Activated gamma-delta T cell treated with Interleukin-2 at 50 U/mL for 16 hours (primary cell): ENCODE measurements at places on chromosomes 13 and 19.

- no peak for DNase-seq
Observed at GRCh38 chr19:10291554-10292205, 1.9 kb downstream of the ICAM5 start.

DNA sequence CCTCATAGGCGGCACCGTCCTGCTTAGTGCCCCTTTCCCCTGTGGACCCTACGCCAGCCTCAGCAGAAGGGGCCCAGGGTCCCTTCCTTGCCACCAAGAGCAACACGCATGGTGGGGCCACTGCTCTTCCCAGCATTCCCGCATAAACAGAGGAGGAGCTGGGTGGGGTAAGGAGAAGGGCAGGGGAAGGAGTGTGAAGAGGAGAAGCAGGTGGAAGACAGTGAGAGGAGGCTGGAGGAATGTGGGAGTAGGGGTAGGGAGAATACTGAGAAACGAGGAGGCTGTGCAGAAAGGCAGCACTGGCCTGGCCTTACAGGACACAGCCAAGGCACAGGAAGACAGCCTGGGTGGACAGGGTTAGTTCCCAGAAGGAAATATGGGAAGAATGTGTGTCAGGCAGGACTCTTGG is 43.9 kb downstream of the ZNF331 start:
- no peak for DNase-seq

DNA sequence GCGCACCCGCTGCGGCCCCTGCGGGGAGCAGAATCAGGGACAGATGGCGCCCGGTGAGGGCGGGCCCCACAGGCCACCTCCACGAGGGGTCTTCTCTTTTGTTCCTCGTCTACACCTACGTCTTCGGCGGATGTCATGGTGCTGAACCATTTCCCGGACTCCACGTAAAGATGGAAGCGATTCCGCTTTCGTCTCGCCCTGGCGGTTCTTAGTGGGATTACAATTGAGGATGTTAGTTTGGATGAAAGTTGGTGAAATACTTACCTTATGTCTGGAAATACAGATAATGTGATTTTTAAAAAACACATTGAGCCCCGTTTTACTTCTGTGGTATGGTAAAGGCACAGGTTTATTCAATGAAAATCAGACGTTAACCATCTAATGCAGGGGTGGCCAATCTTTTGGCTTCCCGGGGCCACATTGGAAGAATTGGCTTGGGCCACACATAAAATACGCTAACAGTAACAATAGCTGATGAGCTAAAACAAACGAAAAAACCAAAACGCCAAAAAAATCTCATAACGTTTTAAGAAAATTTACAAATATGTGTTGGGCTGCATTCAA is 1.4 kb upstream of the ZMYM5 start:
- DNase-seq: peak; percentile 72

DNA sequence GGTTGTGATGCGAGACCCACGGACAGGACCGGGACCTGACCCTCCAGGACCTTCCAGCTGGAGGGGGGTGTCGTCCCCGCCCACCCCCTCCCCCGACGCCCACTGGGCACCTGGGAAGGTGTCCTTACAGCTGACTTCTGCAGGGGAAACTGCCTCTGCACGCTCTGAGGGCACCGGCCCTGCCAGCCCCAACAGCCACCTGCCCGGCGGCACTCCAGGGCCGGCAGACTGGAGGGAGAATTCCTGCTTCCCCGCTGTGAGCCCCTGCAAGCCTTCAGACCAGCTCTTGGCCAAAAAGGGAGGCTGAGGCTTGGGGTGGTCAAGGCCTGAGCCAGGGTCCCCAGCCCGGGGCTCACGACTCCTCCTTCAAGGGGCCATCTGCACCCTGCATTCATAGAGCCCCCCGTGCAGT is 1.2 kb downstream of the CNN2 start:
- no peak for DNase-seq

DNA sequence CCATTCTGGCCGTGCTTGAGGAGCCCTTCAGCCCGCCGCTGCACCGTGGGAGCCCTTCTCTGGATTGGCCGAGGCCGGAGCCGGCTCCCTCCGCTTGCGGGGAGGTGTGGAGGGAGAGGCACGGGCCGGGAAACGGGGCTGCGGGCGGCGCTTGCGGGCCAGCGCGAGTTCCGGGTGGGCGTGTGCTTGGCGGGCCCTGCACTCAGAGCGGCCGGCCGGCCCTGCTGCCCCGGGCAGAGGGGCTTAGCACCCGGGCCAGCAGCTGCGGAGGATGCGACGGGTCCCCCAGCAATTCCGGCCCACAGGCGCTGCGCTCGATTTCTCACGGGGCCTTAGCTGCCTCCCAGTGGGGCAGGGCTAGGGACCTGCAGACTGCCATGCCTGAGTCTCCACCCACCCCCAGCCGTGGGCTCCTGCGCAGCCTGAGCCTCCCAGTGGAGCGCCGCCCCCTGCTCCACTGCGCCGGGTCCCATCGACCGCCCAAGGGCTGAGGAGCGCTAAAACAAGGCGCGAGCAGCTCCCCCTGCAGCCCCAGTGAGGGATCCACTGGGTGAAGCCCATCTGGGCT is 76.5 kb downstream of the PCDH20 start:
- DNase-seq: no peak

DNA sequence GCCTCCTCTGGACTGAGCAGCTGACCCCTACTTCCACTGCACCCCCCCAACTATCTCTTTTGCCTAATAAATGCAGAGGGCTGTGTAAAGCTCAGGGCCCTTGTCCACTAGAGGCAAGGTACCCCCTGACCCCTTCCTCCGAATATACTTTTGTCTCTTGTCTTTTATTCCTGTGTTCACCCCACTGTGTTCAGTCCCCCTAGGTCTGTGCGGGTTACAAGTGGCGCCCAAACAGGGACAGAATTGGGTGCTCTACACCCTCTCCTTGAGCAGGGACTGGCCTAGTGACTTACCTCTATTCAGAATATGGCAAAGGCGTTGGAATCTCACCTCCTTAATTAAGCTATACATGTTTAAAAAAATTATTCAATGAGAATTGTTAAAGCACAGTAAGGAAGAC is 15.0 kb downstream of the ZNF350 start:
- DNase-seq: no peak

- no peak for DNase-seq
Observed at GRCh38 chr19:17866964-17867486, 4.7 kb upstream of the SLC5A5 start.

DNA sequence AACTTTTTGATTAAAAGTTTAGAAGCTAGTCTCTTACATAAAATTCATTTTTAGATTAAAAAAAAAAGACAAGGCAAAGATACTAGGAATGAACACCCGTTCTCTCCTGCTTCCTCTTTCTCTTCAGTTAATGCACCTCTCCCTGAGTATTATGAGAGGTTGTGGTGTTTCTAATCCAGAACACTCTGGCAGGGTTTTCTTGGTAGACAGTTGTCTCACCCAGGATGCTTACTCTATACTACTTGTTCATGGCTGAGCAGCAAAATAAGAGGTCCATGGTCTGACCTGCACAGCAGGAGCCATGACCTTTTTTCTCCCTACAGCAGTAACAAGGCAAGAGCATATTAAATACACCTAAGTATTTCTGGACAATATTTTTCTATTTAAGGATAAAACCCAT is 62.0 kb downstream of the MICU2 start:
- DNase-seq: no peak

DNA sequence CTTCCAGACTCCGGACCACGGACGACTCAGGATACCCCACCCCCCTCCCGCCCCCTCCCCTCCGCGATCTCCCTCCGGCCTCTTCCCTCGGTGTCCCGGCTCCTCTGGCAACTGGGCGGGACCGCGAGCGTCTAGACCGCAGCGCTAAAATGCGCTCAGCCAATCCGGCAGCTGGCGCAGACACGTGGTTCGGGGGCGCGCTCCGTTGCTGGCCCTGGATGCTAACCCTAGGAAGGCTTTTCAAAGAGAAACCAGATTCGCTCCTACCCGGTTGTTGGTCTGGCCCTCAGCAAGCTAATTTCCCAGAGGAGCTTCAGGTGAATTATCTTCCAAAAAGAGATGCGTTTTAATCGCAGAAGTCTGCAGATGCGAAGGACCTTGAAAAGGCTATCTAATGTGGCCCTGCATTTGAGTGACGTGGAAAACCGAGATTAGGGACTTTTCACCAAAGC is at the start of gene DZIP1:
Gene DZIP1 (minus strand): TSS at position 106 of the 452 bp plus-strand sequence. CDS start 2,677 bp downstream, outside the sequence.
- DNase-seq: no peak

DNA sequence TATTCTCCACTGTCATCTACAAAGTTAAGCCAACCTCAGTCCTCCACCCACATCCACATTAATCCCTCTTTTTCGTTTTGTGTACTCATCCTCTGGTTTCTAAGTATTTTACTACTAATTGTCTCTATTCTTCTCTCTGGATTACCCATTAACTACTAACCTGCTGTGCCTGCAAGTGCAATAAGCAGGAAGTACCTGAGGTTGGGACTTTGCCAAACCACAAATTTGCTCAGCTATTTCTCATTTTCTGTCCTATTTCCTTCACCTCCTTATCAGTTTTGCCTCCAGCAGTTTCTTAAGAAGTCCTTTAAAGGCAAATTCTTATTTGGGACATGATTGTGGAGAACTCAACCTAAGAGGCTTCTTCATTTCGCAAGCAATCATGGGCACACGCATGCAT is 1708.9 kb downstream of the SLITRK5 start:
- DNase-seq: no peak

DNA sequence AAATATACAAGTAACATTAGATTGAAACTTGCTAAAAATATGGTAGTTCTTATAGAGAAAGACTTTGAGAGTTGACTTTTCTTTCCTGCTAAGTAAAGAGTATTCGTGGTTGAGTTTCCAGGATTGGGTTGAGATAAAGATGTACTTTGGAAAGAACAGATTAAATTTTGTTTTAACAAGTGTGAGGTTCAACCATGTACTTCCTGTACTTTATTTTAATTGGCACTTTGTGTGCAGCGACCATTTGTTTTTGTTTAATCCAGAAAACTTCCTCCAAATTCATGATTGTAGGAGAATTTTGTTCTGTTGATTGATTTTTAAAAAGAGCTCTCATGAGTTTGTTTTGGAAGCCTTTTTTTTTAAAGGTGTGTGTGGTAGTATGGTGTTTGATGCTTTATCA is 46.9 kb downstream of the PAN3 start:
- no peak for DNase-seq

DNA sequence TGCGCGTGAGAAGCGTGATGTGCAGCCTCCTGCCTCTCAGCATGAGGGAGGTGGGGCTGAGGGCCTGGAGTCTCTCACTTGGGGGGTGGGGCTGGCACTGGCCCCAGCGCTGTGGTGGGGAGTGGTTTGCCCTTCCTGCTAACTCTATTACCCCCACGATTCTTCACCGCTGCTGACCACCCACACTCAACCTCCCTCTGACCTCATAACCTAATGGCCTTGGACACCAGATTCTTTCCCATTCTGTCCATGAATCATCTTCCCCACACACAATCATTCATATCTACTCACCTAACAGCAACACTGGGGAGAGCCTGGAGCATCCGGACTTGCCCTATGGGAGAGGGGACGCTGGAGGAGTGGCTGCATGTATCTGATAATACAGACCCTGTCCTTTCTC is 8.7 kb downstream of the CD177 start:
- DNase-seq: no peak

DNA sequence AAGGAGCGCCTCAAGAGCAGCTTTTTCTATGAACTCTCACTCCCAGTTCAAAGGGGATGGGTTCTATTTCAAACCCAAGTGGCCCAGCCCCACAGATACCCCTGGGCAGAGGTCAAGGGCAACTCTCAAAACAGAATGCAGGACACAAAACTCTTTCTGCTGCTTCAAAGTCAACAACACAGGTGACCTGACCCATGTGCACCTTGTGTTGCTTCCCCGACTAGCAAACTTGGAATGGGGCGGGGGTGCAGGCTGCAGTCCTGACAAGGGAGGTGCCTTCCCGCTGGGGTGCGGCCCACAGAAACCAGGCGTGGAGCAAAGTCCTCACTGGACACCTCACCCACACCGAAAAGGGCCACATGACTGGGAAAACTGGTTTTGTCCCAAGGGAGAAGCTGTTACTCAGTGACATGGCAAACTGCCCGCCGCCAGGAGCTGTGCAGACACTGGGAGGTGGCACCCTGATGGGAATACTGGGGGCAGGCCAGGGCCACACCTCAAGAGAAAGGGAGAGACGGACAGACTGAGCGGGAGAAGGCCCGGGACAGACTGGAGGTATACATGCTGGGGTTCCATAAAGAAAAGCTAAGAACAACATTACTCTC is 17.4 kb downstream of the ZC3H4 start:
- no peak for DNase-seq

GRCh38 chr19:10929402-10929794 is 787 bp downstream of the TIMM29 start:
- DNase-seq: no peak

DNA sequence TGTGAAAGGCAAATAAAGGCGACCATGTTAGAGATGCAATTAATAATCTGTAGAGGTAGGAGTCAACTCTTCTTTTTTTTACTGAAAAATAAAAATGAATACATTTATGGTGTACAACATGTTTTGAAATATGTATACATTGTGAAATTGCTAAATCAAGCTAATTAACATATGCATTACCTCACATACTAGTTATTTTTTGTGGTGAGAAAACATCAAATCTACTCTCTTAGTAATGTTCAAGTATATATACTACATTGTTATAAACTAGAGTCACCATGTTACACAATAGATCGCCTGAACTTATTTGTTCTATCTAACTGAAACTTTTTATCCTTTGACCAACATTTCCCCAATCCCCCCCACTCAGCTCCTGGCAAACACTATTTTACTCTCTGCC is 143.2 kb downstream of the POU4F1 start:
- no peak for DNase-seq

DNA sequence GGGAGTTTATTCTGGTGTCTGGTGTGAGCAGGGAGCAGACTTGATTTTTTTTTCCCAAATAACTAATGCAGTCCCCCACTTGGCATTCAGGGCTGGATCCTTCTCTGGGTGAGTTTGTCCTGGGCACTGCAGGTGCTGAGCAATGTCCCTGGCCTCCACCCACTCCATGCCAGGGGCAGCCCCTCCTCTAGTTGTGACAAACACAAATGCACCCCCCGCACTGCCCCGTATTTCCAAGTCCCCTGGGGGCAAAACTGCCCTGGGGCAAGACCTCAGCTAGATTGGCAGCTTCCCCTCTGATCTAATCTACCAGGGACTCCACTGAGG is 6.4 kb downstream of the MOB3A start:
- DNase-seq: no peak

DNA sequence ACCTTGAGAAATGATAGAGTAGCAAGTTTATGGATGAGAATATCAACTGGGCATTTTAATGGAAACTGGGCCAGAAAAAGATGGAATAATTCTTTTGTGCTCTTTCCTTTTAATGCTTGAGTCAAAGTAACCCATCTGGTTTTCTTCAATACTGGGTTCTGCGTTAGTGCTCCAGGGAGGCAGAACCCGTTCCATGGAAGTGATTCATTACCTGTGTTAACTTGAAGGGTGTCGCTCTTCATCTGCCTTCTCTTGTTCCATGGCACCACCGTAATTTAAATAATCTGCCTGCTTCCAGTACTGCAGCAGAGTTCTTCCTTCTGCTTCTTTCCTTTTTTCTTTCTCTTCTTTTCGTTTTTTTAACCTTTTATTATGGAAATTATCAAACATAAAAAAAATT is 14.7 kb upstream of the USP12 start:
- DNase-seq: no peak

- no peak for DNase-seq
Observed at GRCh38 chr19:41114132-41114531, at the start of gene CYP2F1. Gene CYP2F1, plus strand, starts transcription at chr19:41114432. Its CDS starts 1,757 bp downstream, at chr19:41116189.

DNA sequence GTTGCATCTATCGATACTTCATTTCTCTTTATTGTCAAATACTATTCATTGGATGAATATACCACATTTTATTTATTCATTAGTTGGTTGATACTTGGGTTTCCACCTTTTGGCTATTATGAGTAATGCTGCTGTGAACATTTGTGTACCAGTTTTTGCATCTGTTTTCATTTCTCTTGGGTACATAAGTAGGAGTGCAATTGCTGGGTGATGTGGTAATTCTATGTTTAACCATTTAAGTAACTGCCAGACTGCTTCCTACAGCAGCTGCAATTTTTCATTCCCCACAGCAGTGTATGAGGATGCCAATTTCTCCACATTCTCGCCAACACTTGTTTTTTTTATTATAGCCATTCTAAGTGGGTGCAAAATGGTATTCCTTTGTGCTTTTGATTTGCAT is 2.6 kb downstream of the KCNJ14 start:
- no peak for DNase-seq
